NCI-H2227 treated with DMSO at 0.1 percent for 48 hours (cell line): ENCODE measurements at places on chromosomes 7 and 10.
A peak's percentile ranks its signal among the peaks of the same experiment; 100 is the strongest.

DNA sequence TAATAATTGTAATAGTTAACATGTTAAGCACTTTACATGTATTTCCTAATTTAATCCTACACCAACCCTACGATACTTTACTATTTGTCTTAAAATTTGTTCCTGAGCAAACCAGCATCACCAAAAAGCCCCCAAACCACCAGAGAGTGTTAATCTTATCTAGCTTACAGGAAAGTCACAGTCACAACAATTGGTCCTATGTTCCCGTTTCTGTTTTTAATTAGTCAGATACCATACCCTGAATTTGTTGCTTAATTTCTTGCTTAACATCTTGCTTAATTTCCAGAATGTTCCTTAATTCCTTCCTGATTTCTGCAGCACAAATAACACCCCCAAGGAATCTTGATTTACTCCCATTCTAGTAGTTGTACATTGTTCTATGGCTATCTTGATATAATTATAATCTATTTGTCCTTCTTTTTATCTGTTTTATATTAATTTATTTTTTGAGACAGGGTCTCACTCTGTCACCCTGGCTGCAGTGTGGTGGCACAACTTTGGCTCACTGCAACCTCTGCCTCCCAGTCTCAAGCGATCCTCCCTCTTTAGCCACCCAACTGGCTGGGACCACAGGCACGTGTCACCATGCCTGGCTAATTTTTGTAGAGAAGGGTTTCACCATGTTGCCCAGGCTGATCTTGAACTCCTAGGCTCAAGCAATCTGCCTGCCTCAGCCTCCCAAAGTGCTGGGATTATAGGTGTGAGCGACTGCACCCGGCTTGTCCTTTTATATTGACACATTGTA, 6.6 kb upstream of the PDSS1 start:
- no peak for DNase-seq

DNA sequence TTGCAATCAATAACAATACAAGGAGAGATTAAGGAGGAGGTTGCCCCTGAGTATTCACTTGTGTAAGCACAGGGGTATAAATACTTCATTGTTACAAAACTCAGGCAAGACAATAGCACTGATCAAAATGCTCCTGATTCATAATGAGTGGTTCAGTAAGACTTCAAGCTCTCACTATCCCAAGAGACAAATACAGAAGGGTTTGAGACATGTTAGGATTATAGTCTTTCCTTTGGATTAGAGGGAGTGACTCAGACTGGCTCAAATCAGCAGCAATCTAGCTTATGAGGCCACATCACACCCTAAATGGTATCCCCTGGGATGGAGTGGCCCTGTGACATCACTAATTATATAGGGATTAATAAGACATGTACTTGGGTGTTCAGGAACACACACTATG, 167.2 kb upstream of the HGF start:
- DNase-seq: no peak

GRCh38 chr7:16399265-16399831, 22.0 kb downstream of the CRPPA start:
- no peak for DNase-seq

- DNase-seq: no peak
Measured at GRCh38 chr7:42233695-42234331, 3.2 kb downstream of the GLI3 start.

- no peak for DNase-seq
Measured at GRCh38 chr7:114903131-114903530, 18.8 kb upstream of the MDFIC start.

DNA sequence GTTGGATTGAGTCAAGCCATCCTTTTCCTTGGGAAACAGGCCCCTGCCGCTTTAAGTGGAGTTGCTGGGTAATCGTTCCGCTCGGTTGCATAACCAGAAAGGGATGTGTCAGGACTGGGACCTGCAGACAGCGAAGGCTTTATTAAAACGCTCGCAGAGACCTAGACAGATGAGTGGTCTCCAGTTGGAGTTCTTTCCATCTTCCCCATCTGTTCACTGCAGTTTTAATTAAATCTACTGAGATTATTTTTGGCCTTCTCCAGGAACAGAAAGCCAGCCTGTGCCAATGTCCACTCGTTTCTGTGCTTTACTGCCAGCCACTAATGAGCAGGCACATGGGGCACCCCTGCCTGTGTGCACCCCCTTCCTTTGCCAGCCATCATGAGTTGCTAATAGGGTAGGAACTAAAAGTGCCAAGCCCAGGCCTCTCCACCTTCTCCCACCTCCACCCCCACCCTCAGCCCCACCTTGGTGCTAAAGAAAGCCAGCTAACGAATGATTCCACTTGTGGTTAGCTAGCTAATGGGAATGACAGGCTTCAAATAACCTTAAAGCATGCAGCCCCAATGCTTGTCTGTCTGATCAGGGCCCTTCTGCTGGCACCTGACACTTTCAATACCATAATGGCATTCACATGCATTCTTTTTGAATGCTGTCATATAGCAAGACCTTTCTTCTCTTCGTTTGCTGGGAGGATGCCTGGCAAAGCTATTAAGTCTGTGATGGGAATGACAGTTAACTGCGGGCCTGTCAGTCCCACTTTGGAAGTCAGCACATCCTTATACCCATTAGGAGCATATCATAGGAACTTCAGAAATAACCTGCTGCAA, 556.8 kb upstream of the GALNT17 start:
- DNase-seq: peak; percentile 32

DNA sequence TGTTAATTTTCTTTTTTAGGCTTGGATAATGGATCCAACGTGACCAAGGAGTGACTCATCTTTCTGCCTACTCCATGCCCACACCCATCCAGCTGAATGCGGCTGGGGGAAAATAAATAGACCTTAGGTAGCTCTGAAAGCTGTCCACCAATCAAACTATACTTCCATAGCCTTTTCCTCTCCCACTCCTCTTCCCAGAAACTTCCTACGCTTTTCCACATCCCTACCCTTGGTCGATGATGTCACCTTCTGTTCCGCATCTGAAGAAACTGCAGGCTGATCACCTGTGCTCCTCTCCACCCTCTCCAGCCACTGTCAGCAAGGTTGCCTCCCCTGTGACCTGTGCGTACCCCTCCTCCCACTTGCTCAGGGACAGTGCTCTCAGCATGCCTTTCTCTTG, 359.8 kb upstream of the KLF6 start:
- DNase-seq: no peak

DNA sequence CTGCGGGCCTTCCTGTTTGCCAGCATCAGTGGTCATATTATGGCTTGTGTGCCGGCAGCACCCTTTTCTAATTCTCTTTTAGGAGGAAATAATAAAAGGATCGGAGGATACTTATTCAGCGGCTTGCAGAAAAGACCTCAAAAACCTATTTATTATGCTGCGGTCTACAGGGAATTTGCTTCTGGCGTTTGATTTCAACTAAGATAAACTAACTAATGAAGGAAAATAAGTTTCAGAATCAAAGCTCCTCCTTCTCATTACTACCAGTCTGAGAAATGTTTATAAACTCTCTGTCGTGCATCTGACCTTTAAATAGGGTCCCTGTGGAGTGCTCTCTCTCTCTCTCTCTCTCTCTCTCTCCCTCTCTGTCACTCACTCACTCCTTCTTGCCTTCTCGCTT, 335.0 kb upstream of the GLI3 start:
- no peak for DNase-seq

GRCh38 chr10:77873536-77874380, 52.8 kb downstream of the DLG5 start:
- DNase-seq: no peak

- no peak for DNase-seq
Measured at GRCh38 chr7:74376256-74377036, 77.3 kb upstream of the GTF2IRD1 start.

GRCh38 chr7:74083117-74083876, at the start of gene LIMK1:
Gene LIMK1, plus strand, starts transcription at chr7:74083804. Its CDS starts 187 bp downstream, at chr7:74083991.
- DNase-seq: peak; percentile 86

DNA sequence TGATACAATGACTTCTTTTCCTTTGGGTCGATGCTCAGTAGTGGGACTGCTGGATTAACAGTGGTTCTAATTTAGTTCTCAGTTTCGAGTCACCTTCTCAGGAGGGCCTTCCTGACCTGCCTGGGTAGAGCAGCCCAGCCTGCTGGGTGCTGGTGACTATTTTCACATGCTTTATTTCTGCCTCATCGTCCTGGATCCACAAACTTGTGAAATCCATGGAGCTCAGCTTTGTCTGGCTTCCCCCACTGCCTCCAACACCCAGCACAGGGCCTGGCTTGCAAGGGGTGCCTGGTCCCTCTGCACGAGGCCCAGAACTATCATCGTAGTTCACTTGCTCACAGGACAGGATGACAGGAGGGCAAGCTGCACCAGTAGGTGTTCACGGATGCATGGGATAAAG, 46.9 kb downstream of the SPOCK2 start:
- no peak for DNase-seq

GRCh38 chr7:55140941-55141278, 122.1 kb downstream of the EGFR start:
- no peak for DNase-seq

- no peak for DNase-seq
Measured at GRCh38 chr7:14988941-14989340, 86.4 kb upstream of the DGKB start.
